Pericardium fibroblast (primary cell): ENCODE measurements at places on chromosomes 5 and 9. TPM values are rescaled to one million over a fixed set of nuclear protein-coding genes. Genes with fewer than 3 reads are reported as not detected.

RNF20 gene
- total RNA-seq: 10.4 and 20.5 TPM in 2 replicates

BARX1 gene
- 0.09 and 0.12 TPM in 2 replicates for total RNA-seq

ADRA1B gene
- total RNA-seq: 10.6 and 21.7 TPM in 2 replicates

POU5F2 gene
- 0.12 and 0.34 TPM in 2 replicates for total RNA-seq

GPR150 gene
- 0.26 and 0.58 TPM in 2 replicates for total RNA-seq

EXD3 gene
- total RNA-seq: 4.9 and 17.6 TPM in 2 replicates

PCDHGB6 gene
- 0.93 and 1.4 TPM in 2 replicates for total RNA-seq

CAMK4 gene
- total RNA-seq: 0.43 and 1.1 TPM in 2 replicates

SV2C gene
- total RNA-seq: not detected in 2 replicates

LCNL1 gene
- 1.4 and 2.2 TPM in 2 replicates for total RNA-seq

COL23A1 gene
- 0.60 TPM in 1 of 2 replicates, not detected in the other for total RNA-seq

DIAPH1 gene
- 20.5 and 27.1 TPM in 2 replicates for total RNA-seq

DOCK2 gene
- 0.09 and 0.23 TPM in 2 replicates for total RNA-seq

ARID3C gene
- total RNA-seq: 0.35 and 1.2 TPM in 2 replicates

PCDHA11 gene
- total RNA-seq: not detected in 2 replicates

OCLN gene
- total RNA-seq: 0.12 TPM in 1 of 2 replicates, not detected in the other

FST gene
- 12.3 and 31.0 TPM in 2 replicates for total RNA-seq

GTF2H2C gene
- 13.3 and 23.2 TPM in 2 replicates for total RNA-seq

OR4F3 gene
- not detected in 2 replicates for total RNA-seq

SEC16A gene
- total RNA-seq: 40.7 and 46.1 TPM in 2 replicates

FBP1 gene
- total RNA-seq: 0.12 TPM in 1 of 2 replicates, not detected in the other

PGM5 gene
- 1.4 and 6.3 TPM in 2 replicates for total RNA-seq

PCDHB4 gene
- 0.35 and 0.94 TPM in 2 replicates for total RNA-seq

IFT74 gene
- total RNA-seq: 8.9 and 11.3 TPM in 2 replicates

ABO gene
- total RNA-seq: not detected in 2 replicates

GBGT1 gene
- total RNA-seq: 3.2 and 7.4 TPM in 2 replicates

SLC34A3 gene
- total RNA-seq: not detected in 2 replicates

HTR1A gene
- total RNA-seq: not detected in 2 replicates

TIGD6 gene
- total RNA-seq: 3.6 and 5.5 TPM in 2 replicates

PCDHGB1 gene
- total RNA-seq: 0.82 and 0.94 TPM in 2 replicates

LCN12 gene
- not detected in 2 replicates for total RNA-seq

GSN gene
- 335 and 504 TPM in 2 replicates for total RNA-seq

SPATA31A5 gene
- not detected in 2 replicates for total RNA-seq

PTPRD gene
- 4.0 and 7.1 TPM in 2 replicates for total RNA-seq

TMEFF1 gene
- total RNA-seq: 2.5 and 3.7 TPM in 2 replicates

CNTNAP3 gene
- total RNA-seq: 2.8 and 3.6 TPM in 2 replicates

ADAMTS19 gene
- under 0.01 TPM in 1 of 2 replicates, not detected in the other for total RNA-seq

SAPCD2 gene
- 0.34 and 0.70 TPM in 2 replicates for total RNA-seq

TAF1L gene
- not detected in 2 replicates for total RNA-seq

MSX2 gene
- total RNA-seq: 0.23 and 3.0 TPM in 2 replicates

PCA3 gene
- not detected in 2 replicates for total RNA-seq

NEUROG1 gene
- total RNA-seq: not detected in 2 replicates

GABRA1 gene
- total RNA-seq: not detected in 2 replicates

TEX48 gene
- not detected in 2 replicates for total RNA-seq

SPATA31C1 gene
- not detected in 2 replicates for total RNA-seq

GFM2 gene
- total RNA-seq: 21.1 and 21.9 TPM in 2 replicates
